ENCODE measurements at places on chromosomes 3 and 15.
A peak's percentile ranks its signal among the peaks of the same experiment; 100 is the strongest.

- peak; percentile 96 for DNase-seq
Observed at GRCh38 chr3:150370122-150370602, 37.9 kb upstream of the TSC22D2 start.

- DNase-seq = no peak
Observed at GRCh38 chr3:71653414-71653807, 69.9 kb upstream of the FOXP1 start.

DNA sequence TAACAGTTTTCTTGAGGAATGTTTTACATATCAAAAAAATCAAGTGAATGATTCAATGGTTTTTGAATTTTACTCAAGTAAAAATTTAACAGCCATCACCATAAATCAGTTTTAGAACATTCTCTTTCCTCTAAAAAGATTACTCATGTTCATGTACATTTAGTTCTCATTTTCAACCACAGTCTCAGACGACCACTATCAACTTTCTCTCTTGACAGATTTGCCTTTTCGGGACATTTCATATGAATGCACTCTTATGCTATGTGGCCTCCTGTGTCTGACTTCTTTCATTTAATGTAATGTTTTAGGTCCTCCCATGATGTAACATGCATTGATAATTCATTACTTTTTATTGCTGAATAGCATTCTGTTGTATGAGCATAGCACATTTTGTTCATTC, 309.3 kb upstream of the PLSCR5 start:
- DNase-seq = no peak

DNA sequence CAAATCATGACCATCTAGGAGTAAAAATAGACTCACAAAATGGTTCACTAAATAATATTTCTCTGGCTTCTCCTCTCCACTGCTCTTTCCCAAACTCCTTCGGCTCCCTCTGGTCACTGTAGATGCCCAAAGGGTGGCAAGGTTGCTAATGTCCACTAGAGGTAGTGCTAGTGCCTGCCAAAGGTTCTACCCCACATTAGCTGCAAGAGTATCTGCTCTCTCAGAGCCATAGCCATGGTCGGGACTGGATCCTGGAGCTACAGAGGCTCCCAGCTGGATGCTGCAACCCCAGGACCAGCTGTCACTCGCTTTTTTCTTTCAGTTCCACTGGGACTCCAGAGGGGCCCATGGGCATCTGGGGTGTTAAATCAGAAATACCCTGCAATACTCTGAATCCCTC, 8.5 kb downstream of the HTR3D start:
- DNase-seq = no peak

GRCh38 chr3:64291345-64291744, 66.1 kb upstream of the PRICKLE2 start:
- no peak for DNase-seq

- DNase-seq = no peak
Observed at GRCh38 chr3:40381904-40382616, 4.9 kb upstream of the ENTPD3 start.

DNA sequence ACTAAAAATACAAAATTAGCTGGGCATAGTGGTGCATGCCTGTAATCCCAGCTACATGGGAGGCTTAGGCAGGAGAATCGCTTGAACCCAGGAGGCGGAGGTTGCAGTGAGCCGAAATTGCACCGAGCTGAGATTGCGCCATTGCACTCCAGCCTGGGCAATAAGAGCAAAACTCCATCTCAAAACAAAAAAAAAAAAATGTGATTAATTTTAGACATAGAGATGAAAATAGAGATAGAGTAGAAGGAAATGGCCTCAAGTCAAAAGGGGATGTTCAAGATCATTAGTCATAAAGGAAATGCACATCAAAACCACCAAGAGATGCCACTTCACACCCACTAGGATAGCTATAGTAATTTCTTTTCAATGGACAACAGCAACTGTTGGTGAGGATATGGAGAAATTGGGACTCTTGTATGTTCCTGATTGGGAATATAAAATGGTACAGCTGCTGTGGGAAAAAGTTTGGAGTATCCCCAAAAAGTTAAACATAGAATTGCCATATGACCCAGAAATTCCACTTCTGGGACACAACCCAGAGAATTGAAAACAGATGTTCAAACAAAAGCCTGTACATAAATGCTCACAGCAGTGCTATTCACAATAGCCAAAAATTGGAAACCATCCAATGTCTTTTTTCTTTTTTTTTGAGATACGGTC, 55.4 kb downstream of the ABHD2 start:
- DNase-seq = peak; percentile 93

DNA sequence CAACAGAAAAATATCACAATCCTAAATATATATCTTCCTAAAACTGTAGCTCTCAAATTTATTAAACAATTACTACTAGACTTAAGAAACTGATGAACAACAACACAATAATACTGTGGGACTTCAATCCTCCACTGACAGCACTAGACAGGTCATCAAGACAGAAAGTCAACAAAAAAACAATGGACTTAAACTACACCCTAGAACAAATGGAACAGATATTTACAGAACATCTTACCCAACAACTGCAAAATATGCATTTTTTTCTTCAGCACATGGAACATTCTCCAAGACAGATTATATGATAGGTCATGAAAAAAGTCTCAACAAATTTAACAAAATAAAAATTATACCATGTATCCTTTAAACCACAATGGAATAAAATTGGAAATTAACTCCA, 133.4 kb downstream of the PLCH1 start:
- no peak for DNase-seq

DNA sequence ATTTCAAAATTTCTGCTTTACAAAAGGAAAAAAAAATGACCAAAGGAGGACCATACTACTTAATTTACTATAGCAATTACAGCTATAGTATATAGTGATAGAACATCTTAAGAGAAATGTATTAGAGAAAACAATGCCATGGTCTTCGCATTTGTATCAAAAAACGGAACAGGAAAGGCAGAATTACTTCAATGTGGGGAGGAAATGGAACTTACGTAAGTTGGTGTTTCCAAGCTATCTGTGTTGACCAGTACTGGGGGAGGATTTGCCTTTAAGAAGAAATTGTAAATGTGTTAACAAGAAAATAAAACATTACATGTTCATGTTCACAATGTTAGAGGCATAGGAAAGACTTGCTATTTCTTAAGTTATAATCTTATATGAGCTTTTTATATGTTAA, 119.9 kb upstream of the MELTF start:
- peak; percentile 19 for DNase-seq

DNA sequence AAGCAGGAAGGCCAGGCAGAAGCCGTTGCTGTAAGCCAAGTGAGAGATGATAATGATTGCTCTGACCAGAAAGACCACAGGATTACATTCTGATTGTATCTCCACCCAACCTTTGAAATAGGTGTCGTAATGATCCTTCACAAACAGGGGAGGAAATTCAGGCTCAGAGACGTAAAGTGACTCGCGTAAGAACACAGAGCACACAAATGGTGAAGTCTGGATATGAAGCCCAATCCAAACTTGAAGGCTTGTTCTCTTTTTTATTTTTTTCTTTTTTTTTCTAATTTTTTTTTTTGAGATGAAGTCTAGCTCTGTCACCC, 25.3 kb upstream of the PIAS1 start:
- no peak for DNase-seq

DNA sequence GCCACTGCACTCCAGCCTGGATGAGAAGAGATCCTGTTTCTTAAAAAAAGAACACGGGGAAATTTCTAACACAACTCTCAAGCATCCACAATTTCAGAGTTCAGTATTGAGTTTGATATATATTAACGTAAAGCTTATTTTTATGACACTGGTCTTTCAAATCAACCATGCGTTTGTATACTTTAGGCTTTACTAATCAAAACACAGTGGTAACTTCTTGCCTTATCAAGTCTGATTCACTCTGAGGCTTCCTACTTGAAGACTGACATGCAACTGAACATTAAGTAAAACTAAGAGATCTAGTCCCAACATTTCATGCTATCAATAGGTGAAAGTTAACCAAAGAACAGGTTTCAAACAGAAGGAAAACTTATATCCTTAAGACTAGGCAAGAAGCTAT, 46.7 kb downstream of the PRTG start:
- DNase-seq = no peak

- DNase-seq = no peak
Observed at GRCh38 chr15:72237029-72237852, 6.3 kb upstream of the PKM start.

DNA sequence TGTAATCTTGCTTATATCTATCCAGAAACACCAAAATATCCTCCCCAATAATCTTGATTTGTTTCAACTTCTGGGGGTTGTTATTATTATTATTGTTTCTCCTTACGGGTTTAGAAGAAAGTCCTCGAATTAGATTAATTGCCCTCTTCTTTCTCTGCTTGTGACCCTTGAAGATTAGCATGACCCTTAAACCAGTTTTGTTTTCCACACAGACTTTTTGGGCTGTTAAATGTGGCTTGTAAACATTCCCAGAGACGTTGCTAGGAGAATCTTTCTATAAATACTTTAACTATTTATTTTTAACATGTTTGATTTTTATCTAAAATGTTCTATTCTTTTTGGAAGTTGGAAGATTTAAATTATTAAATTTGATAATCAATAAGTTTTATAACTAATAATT, 4.3 kb upstream of the SUCNR1 start:
- DNase-seq = no peak

DNA sequence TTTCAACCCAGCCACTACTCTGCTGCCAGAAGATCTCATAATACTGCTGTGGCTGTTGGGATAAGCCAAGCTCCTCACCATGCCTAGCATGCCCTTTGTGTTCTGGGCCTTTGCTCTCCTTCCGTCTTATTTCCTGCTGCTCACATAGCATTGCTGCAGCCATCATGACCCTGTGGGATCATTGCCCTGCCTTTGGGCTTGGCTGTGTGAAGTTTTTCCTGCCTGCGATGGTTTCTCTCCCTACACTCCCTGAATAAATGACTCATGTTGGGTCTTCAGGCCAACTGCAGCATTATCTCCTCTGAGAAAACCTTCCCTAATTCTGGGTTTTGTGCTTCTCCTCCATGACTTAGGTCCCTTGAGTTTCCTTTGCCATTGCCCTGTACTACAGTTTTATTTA, 20.8 kb upstream of the TRA2B start:
- no peak for DNase-seq

DNA sequence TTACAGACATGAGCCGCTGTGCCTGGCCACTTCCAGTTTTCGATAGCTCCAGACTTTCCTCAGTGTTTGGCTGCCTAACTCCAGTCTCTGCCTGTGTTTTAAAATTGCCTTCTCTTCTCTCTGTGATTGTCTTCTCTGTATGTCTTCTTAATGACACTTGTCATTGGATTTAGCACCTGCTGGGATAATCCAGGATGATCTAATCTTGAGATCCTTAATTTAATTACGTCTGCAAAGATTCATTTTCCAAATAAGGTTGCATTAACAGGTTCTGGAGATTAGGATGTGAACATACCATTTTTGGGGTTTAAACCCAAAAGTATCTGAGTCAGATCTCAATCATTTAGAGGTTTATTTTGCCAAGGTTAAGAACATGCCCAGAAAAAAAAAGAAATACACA, 222.2 kb upstream of the PDZRN3 start:
- DNase-seq = no peak

- no peak for DNase-seq
Observed at GRCh38 chr3:126573492-126574117, 14.9 kb upstream of the C3orf22 start.

GRCh38 chr3:44576613-44577012, 8.2 kb upstream of the ZNF660 start:
- peak; percentile 31 for DNase-seq

DNA sequence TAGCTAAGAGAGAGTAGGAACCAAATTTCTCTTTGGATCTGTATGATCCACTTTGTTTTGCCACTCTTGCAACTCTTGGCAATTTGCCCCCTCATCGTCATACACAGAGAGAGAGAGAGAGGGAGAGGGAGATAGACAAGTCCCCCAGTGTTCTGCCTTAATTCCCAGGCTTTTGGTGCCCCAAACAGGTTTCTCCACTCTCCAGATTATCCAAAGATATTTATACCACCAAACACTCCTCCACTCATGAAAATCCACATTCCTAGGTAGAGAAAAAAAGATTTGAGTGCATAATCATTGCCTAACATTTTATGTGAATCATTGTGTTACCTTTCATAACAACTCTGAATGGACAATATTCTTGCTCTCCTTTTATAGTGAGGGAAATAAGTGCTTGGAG, 15.3 kb downstream of the ACP3 start:
- DNase-seq = no peak

- no peak for DNase-seq
Observed at GRCh38 chr3:78338405-78338804, 1298.5 kb downstream of the ROBO2 start.

DNA sequence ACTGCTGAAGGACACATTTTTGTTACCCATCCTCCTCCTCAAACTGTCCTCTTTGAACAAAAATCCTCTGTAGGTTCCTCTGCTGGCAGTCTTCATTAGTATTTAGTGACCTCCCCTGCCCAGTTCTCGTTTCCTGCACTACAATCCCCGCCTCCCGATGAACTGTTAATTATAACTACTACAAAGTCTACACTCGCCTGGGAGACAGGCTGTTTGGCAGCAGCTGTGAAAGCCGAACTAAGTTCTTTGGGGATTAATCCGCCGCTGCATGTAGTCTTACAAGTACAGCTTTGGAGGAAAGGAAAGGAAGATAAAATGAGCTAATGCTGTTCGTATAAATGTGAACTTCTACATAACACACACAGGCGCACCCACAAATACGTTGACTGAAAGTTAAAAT, 160.0 kb upstream of the WNT5A start:
- DNase-seq = no peak

GRCh38 chr3:134294302-134295280, 43.9 kb upstream of the RYK start:
- DNase-seq = no peak

- peak; percentile 15 for DNase-seq
Observed at GRCh38 chr3:66110840-66111239, 72.1 kb upstream of the MAGI1 start.

DNA sequence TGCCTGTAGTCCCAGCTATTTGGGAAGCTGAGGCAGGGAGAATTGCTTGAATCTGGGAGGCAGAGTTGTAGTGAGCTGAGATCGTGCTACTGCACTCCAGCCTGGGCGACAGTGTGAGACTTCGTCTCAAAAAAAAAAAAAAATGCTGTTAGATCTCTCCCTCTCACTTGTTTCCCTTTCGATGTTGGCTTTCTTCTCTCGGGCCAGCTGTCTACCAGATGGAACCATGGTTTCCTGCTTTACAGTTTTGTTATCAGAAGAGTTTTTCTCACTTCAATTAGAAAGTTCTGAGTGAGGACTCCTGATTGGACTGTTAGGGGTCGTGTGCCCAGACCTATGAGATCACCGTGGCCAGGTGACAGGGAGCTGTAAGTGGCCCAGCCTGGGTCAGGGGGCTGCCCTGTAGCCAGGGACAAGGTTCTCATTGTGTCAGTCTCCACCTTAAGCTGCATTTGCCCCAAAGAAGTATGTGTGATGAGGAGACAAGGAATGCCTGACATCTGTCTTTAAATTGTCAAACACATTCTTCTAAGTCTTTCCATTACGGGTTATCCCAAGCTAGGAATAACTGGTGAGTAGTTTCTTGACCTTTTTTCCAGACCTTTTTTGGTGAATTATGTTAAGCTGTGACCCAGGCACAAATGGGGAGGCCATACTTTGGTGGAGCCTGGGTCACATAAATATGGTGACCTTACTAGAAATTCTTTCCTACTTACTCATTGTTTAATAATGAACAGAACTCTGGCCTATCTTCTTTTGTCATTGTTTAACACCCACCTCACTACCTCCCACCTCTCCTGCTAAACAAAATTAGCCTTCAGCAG, 25.2 kb downstream of the SNAPC5 start:
- no peak for DNase-seq

- DNase-seq = no peak
Observed at GRCh38 chr3:11350374-11350773, 78.2 kb downstream of the ATG7 start.

- peak; percentile 90 for DNase-seq
Observed at GRCh38 chr3:143443851-143444331, 324.3 kb downstream of the CHST2 start.
